Stimulated activated CD8-positive, alpha-beta memory T cell treated with anti-CD3 and anti-CD28 coated beads, Interleukin-4, amount 100 ng/mL, for 1 hour (primary cell): ENCODE measurements at places on chromosomes 1 and 21.

DNA sequence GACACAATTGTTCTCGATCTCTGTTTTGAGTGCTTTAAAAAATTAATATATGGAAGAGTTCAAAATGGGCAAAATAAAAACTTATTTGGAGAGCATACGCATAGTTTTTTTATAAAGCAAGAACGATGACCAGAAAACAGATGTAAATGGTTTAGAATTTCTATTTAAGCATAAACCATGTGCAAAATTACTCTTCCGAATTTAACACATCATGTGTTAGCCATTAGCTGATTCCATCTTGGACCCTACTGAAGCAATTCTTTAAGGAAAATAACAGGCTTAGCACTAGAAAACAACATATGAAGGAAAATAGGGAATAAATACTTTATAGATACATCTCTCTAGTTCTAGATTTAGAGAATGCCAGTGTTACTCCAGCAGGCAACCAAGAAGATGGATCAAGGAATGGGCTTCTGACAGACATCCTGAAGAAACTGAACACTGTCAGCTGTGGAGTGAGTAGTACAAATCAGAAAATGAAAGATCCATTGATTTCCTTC, 26.7 kb downstream of the CDC7 start:
- DNase-seq = no peak

- no peak for DNase-seq
Measured at GRCh38 chr1:60034999-60035398, 38.6 kb downstream of the C1orf87 start.

DNA sequence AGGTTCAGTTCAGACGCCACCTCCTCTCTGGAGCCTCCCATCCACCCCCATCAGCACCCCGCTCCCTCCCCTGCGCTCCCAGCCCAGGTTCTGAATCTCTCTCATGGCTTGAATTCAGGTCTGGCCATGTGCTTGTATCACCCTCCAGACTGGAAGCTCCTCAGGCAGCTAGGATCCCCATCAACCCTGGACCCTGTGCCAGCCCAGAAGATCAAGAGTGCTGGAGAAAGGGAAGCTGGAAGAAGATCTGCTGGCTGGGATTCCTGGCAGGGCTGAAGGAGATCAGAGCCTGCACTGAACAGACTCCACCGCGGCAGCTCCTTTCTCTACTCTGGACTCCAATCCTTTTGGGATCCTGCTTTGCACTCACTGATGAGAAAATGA, 11.7 kb upstream of the TINAGL1 start:
- DNase-seq = no peak

DNA sequence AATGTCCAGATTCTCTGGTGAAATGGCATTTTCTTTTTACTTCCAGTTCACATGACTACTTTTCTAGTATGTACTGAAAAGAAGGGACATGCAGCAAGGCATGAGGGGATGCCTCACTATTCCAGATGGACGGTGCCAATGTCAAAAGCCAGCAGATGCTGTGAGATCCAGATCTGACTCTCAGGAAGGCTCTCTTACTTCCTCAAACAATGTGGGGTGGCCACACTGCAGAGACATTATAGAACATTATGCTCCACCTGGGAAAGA, 17.7 kb downstream of the CRYZ start:
- no peak for DNase-seq

DNA sequence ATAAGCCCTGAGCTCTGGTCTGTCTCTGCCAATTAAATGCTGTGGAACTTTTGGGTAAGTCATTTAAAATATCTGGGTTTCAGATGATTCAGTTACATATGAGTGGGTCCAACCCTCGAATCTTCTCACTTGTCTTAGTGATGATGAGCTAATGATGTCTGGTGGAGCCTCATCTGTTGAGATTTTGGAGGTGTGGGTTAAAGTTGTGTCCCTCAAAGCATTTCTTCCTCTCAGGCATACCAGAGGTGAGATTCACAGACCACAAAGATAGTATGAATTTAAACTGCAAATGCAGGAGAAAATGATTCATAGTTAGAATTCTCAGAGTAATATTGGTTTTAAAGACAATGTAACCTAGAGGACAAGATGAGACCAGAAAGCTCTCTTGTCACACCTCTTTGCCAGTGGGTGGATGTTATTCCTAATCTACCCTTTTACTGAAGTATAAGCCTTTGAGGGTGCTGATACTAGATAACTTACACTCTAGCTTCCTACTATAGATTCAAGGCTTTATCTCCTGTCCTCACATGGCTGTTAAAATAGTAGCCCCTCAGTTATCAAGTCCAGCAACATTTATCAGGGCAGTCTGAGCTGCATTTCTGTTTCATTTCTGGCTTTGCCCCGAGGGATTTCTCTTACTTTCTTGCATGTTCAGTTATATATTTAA, 90.7 kb downstream of the MT1HL1 start:
- DNase-seq = no peak

- DNase-seq = no peak
Measured at GRCh38 chr1:203083463-203083921, 2.3 kb downstream of the MYOG start.

- DNase-seq = no peak
Measured at GRCh38 chr1:116411784-116412479, 38.9 kb downstream of the ATP1A1 start.

- DNase-seq = no peak
Measured at GRCh38 chr1:55141295-55141893, 73.8 kb downstream of the USP24 start.

- DNase-seq = no peak
Measured at GRCh38 chr1:212261361-212261929, 23.8 kb upstream of the PPP2R5A start.

- DNase-seq = no peak
Measured at GRCh38 chr1:37234941-37235418, 200.7 kb upstream of the GRIK3 start.

GRCh38 chr1:47742890-47743760, 254.1 kb downstream of the TRABD2B start:
- no peak for DNase-seq

- DNase-seq = no peak
Measured at GRCh38 chr1:3457910-3458883, 3.7 kb downstream of the ARHGEF16 start.

DNA sequence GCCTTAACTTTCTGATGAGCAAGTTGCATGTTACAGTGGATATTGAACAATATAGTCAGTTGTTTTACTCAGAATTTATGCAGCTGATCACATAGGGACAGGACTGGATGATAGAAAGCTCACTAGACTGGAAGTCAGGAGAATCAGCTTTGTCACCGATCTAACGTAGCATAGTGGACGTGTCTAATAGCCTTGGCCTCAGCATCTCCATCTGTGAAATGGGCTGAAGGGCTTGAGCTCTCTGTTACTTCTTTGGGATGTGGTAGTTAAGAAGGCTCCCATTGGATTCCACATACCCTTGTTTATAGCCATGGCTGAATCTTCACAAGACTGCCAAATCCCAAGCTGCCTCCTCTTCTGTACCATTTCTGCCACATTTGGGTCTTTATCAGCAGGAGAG, 190.6 kb downstream of the GRIK1 start:
- no peak for DNase-seq

- DNase-seq = no peak
Measured at GRCh38 chr1:100443811-100444571, 91.7 kb downstream of the CDC14A start.

- no peak for DNase-seq
Measured at GRCh38 chr1:20358761-20359263, 68.1 kb downstream of the VWA5B1 start.

GRCh38 chr1:165857046-165857801, 29.8 kb downstream of the UCK2 start:
- no peak for DNase-seq

DNA sequence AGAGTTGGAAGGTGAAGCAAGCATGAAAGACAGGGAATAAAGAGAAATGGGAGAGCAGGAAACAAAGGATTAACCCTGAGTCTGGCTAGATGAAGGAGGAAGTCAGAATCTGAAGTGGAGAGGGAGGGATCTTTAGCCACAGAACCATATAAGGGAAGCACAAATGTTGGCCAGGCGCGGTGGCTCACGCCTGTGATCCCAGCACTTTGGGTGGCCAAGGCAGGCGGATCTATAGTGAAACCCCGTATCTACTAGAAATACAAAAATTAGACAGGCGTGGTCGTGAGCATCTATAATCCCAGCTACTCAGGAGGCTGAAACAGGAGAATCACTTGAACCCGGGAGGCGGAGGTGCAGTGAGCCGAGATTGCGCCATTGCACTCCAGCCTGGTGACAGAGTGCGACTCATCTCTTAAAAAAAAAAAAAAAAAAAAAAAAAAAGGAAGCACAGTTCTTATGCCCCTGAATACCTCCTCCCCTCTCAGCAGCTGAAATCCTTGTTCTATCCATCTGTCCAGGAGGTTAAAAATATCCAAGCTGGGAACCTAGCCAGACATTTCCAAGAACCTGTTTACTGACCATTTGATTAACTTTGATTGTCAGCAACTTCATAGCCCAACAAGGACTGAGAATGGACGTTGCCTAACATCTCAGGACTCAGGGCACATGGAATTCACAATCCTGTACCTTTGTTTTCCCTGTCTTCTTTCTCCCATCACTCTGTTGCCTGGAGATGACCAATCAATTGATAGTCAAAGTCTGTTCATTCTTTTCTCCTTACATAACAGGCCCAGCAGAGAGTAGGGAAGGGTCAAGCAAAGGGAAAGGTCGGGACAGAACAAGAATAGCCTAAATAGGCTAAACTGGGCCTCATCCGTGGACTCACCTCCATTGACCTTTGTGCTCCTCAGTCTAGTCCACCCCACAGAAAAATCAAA, 10.6 kb downstream of the TXNIP start:
- DNase-seq = no peak

DNA sequence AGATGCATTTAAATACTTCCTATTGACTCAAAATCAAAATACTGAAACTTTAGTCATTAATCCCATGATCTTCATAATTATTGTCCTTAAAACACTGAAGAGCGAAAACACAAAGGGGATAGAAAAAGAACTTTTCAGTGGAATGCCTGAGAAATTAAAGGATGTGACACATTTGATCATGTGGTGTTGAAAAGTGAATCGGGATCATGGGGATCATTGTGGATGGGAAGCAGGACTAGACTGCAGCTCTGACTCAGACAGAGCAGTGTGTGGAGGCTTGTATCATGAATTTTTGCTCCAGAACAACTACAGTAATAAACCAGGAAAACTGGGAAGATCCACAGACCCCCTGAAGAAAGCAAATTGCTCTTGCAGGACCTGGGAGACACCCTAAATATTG, 161.1 kb upstream of the CXADR start:
- DNase-seq = no peak

DNA sequence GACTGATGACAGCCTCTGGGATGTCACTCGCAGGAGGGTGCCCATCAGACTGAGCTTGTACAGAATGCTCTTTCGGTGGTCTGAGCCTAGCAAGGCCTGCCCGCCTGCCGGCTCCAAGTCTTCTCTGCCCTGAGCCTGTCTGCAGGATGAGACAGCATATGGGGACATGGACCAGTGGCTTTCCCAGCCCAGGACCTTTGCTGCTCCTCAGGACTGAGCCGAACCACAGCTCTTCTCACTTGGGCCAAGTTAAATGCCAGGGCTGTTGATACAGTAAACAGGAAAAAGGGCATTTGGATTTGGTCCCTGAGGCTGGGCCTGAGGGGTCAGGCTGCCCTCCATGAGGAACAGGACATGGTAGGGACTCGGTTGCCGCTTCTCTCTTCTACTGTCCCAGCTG, 64.3 kb upstream of the EPS8L3 start:
- no peak for DNase-seq

- no peak for DNase-seq
Measured at GRCh38 chr1:222310836-222311235, 237.1 kb downstream of the HHIPL2 start.

DNA sequence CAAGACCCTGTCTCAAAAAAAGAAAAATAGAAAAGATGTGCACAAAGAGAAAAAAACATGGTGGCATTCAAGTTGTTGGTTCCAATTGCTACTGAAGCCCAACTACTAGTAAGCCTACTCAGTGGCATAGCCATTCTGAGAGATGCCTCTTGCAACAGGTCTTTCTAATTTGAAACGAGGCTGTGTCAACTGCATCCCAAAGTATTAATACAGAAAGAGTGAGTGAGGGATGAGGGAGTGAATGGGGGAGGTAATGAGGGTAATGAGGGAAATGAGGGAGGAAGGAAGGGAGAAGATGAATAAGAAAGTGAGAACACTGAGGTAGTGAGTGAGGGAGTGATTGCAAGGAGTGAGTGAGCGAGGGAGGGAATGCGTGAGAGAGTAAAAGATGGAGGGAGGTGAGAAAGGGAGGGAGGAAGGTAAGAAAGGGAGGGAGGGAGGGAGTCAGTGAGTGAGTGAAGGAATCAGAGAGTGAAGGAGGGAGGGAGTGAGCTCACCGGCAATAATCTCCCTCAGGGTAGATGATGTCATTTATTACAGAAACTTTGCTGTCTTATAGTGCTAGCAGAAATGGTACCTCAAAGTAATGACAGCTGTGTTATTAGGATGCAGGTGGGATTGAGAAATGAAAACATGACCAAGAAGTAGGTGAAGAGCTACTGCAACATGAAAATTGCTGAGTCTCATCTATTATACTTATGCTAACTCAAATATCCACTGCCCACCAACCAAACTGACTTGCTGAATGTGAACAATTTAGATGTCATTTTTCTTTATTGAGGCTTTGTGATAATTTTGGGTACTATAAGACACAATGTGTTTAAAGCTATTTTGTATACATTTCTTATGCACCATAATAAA, 75.6 kb upstream of the ADAM30 start:
- no peak for DNase-seq

GRCh38 chr1:237152506-237153335, 110.7 kb downstream of the RYR2 start:
- DNase-seq = no peak

DNA sequence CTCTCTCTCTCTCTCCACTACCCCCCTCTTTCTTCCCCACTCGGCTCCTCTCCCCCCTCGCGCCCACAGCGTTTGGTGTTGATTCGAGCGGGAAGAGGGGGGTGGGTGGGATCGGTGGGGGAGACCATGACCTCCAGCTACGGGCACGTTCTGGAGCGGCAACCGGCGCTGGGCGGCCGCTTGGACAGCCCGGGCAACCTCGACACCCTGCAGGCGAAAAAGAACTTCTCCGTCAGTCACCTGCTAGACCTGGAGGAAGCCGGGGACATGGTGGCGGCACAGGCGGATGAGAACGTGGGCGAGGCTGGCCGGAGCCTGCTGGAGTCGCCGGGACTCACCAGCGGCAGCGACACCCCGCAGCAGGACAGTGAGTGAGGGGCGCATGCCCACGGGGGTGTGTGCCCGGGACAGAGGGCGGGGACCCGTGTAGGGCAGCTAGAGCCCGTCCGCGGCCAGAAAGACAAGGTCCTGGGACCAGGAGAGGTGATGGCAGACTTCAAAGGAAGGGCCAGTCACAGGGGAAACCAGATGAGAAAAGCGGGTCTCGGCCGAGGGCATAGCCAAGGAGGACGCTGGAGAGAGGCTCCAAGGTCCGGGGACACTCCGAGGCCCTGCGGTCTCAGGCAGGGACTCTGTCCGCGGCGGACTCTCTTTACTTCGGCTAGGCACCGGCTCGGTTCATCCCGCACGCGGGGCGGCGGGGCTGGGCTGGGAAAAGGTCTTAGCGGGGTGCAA, at the start of gene PRRX1:
Gene PRRX1 (plus strand): TSS at position 39 of the 735 bp plus-strand sequence. CDS start 88 bp downstream, at position 127.
- DNase-seq = no peak

DNA sequence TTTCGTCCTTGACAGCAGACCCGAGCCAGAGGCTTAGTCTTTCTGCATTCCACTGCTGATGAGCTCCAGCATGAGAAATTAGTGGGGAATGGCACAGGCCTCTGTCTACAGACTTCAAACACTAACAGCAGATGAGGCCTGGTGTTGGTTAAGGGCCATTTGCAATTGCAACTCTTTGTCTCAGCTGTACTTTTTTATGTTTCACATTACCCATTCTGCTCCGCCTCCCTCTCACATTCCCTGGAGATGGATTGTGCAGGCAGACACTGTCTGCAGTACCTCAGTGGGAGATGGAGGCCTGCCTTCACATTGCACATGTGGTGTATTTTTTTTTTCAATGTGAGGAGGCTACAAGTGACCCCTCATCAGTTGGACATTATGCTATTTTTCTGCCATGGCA, 370.2 kb downstream of the DUSP10 start:
- no peak for DNase-seq
